GM06990 (cell line): ENCODE measurements at places on chromosomes 5 and 9.

DNA sequence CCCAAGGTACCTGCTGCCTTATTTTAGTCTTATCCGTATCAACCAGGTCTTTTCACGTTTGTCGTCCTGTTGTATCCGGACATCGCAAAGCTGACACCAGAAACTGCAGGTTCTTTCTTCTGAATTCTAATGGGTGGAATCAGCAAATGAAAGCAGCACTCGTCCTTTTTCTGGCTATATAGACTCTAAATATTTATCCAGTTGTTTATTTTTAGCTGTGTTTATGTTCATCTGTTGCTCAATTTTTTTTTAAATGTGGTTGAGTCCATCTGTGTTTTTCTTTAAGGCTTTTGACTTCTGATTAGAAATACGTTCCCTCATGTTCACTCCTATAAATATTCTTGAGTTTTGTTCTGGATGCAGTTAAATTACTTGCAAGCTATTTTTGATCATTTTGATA lies 831.7 kb downstream of the MTRR start:
- DNase-seq = no peak

GRCh38 chr9:6781476-6781875 lies 23.7 kb downstream of the KDM4C start:
- no peak for DNase-seq

GRCh38 chr9:136339173-136339957 lies 12.0 kb downstream of the GPSM1 start:
- DNase-seq = peak; percentile 57

GRCh38 chr5:154646745-154647113 lies 108.4 kb upstream of the LARP1 start:
- DNase-seq = no peak

GRCh38 chr5:79743846-79744605 lies 54.4 kb downstream of the CMYA5 start:
- no peak for DNase-seq

- DNase-seq = no peak
Measured at GRCh38 chr9:16553869-16554540, 316.5 kb downstream of the BNC2 start.

GRCh38 chr5:41275813-41276512 lies 62.6 kb upstream of the C6 start:
- peak; percentile 13 for DNase-seq

DNA sequence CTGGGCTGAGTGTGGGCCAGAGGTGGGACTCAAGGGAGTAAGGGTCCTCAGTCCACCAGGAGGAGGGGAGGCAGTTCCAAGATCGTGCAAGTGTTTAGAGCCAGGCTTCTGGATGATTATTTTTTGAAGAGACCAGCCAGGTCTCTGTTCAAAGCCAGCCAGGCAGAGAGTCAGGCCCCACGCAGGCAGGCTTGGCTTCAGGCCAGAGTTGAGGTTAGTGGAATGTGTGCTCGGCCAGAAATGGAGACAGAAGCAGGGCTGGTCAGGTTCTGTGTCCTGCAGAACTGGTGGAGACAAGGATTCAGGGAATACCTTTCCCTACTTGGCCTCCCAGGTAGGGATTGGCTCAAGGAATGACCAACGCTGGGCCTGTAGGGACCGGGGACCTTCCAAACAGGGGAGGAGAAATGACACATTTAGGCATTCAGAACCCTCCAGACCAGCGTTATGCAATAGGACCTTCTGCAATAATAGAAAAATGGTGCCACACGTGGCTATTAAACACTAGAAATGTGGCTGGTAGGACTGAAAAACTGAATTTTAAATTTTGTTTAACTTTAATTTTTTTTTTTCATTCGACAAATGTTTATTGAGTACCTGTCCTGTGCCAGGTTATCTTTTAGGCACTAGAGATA lies 106.2 kb downstream of the CMYA5 start:
- DNase-seq = no peak

- no peak for DNase-seq
Measured at GRCh38 chr5:127260686-127261085, 29.9 kb upstream of the MEGF10 start.

DNA sequence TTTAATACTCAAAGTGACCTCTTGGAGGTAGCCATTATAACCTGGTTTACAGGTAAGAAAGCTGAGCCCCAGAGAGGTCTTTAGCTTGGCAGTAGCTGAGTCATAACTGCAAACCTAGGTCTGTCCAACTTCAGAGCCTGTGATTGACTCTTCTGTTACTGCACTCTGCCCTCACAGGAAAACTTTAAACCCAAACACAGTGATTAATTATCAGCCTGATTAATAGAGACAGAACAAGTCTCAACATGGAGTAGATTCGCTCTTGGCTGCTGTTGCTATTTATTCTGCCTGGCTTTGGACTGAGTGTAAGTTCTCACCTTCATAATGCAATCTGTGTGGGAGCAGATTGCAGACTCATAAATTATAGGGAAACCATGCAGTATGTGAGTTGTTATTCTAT lies 27.4 kb upstream of the TXN start:
- no peak for DNase-seq

DNA sequence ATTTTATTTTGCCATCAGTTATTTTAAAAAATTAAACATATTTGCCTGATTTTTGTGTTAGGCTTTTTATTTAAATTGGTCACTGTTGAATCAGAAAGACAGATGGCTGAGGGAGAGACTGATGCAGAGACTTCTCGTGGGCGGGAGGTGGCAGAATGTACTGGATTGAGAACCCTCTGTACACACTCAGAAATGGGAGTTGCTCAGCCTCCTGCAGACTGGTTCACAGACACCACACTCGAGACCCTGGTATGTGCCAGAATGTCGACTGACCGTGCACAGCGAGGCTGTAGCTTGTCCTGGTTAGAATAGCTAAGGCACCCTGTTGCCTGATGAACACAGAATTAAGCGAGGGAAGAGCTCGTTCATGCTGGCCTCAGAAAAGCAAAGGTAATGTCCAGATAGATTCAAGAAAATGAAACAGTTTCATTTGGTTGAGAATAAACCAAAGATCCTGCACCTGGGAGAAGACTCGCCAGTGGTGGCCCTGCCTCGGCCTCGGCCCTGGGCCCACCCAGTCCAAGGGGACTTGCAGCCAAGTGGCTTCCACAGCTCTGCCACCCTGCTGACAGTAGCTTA lies 71.3 kb upstream of the OTULINL start:
- no peak for DNase-seq

GRCh38 chr9:114914139-114914538 lies 16.3 kb downstream of the TNFSF8 start:
- no peak for DNase-seq

DNA sequence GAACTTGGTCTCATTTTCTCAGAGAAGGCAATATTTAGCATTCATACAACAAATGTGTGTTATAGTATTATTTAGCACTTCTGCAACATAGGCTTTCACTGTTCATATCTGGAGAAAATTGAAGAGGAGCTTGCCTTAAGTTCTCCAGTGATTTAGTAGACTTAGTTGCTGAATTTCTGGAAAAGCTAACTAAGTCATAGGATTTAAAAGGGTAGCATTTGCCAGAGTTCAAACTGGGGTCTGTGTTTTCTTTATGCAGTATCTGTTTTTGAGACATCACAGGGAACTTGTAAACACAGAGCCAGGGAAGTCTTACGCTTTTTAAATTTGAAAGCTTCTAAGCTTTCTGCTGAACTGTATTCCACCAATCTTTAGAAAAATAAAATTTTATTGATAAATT lies 8.7 kb upstream of the PCSK5 start:
- DNase-seq = no peak

- DNase-seq = no peak
Measured at GRCh38 chr5:176771102-176771845, 39.1 kb upstream of the UNC5A start.

DNA sequence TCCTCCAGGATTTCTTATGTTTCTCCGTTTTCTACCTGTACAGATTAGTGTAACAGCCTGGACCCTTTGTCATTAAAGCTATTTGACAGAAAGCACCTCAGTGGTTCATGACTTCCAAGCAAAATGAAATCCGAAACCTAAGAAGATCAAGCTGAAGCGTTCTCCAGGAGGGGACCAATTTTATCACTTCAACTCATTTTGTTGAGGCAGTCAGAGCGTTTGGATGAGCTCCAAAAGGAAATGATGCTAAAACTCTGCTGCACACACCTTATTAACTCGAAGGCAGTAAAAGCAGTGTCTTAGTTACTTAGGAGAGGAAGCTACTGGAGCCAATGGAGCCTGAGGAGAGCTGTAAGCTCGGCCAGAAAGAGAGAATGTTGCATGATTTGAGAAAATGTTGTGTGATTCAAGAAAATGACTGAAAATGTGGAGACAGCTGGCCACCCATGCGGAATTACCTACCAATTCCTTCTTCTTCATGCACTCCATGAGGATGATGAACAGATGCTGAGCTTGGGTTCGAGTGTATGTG lies 346.7 kb upstream of the KLF9 start:
- DNase-seq = no peak

DNA sequence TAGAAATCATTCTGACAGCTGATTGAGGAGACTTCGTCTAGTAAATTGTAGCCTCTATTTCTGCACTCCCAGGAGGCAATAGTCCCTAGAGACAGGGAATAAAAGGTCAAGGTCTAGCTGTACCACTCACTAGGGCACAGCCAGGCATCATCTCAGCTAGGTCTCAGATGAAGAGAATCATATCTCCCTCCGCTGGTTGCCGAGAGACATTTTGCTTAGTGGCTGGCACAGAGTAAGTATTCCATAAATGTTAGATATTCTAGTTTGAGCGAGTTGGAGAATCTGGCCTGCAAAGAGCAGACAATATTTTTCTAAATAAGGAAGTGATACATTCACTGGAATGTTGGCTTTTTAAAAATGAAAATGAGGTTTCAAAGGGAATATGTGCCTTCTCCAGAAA lies 180.4 kb upstream of the ACTBL2 start:
- no peak for DNase-seq

DNA sequence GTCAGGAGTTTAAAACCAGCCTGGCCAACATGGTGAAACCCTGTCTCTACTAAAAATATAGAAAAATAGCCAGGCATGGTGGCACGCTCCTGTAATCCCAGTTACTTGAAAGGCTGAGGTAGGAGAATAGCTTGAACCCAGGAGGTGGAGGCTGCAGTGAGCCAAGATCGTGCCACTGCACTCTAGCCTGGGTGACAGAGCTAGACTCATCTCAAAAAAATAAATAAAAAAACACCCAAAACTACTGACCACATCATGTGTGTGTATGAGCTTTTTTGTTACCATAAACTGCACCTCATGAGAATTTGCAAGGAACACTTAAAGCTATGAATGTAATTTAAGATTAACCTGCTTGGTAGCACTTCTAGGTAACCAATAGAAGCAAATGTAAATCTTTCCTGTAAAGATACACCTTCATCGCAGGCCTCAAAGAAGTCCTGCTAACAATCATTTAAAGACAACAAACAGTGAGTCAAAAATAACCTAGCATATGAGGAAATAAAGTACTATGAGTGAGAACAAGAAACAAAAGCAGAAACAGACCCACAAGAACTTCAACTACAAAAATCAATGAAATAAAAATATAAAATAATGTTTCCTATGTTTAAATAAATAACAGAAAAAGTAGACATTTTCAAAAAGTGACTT lies 13.0 kb downstream of the SLC38A9 start:
- DNase-seq = peak; percentile 32

DNA sequence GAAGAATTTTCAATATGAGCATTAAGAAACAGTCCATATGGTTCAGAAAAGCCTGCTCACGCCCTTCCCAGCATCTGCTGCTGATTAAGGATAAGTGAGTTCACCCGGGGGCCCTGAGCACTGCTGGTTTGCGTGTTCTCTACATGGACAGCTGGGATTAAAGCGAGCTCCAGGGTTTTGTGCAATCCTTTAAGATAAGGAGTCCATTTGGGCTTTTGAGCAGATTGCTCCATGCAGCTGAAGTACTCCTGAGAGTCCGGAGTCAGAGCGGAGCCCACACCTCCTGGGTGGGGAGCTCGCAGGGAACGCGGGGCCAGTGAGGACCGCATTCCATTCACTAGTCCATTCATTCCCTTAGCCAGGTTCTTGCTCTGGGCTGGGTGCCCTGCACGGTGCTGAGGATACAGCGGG lies 149.3 kb upstream of the COL5A1 start:
- no peak for DNase-seq

GRCh38 chr5:11681796-11682195 lies 222.4 kb downstream of the CTNND2 start:
- DNase-seq = no peak
